ENCODE measurements at places on chromosomes 12 and 14. TPM values are rescaled to one million over a fixed set of nuclear protein-coding genes. Genes with fewer than 3 reads are reported as not detected.

ANO2 gene
- total RNA-seq, result not detected

ACTR6 gene
- 21.8 TPM for total RNA-seq

LHX5 gene
- total RNA-seq, result not detected

RNASE2 gene
- 0.36 TPM for total RNA-seq

SOAT2 gene
- 0.22 TPM for total RNA-seq

TEX52 gene
- not detected for total RNA-seq

DEGS2 gene
- not detected for total RNA-seq

OTUB2 gene
- total RNA-seq, result not detected

CDK2 gene
- total RNA-seq, result 16.0 TPM

SLCO1A2 gene
- total RNA-seq, result not detected

OAS3 gene
- total RNA-seq, result 13.9 TPM

KRT74 gene
- 0.30 TPM for total RNA-seq

GRCh38 chr12:1383758-1384157 is 210.6 kb downstream of the FBXL14 start:
- DNase-seq, result no peak

GRCh38 chr14:102610968-102611811 is 18.7 kb downstream of the RCOR1 start:
- DNase-seq, result no peak

- no peak for DNase-seq
These were observed 61.3 kb upstream of the DICER1 start for GRCh38 chr14:95218472-95219193.

- DNase-seq, result no peak
These were observed 34.3 kb downstream of the NOPCHAP1 start for GRCh38 chr12:105020241-105020962.

GRCh38 chr12:108432423-108433121 is 82.5 kb upstream of the FICD start:
- DNase-seq, result no peak

- DNase-seq, result no peak
These were observed 161.3 kb upstream of the PTPRQ start for GRCh38 chr12:80282761-80283160.

DNA sequence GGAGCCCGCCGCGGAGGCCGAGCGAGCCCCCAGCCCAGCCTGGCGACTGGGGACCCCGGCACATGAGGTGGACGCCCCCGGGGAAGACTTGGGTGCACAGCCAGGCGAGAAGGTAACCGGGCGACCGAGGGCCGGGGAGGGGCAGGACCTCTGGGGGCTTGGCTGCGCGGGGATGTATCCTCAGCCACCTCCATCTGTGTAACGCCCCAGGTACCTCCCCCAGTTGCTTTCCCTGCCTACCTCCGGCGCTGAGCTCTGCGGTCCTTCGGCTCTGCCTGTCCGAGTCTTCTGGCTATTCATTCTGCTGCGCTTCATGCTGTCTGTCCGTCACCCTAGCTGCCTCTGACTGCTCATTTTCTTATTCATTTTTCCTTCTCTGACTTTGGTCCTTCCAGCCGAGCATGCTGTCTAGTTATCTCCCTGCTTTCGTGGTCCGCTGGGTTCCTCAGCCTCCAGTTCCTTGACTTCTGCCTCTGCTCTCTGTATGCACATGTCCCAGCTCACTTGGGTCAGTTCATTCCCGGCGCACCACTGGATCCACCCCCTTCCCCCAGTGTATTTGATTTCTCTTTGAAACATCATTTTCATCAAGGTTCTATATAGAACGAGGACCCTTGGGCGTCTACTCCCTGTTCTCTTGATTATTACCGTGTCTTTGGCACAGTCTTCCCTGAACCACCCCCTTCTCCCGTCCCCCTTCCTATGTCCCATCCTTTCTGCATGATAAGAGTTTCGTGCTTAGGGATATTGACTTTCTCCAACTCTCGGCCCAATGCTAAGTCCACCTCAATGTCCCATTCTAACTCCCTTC is 612 bp downstream of the PHC1 start:
- DNase-seq, result peak; percentile 83

- no peak for DNase-seq
These were observed 14.4 kb downstream of the TMTC1 start for GRCh38 chr12:29769162-29769858.

- no peak for DNase-seq
These were observed 109.4 kb downstream of the TMEM30B start for GRCh38 chr14:61171727-61172126.

DNA sequence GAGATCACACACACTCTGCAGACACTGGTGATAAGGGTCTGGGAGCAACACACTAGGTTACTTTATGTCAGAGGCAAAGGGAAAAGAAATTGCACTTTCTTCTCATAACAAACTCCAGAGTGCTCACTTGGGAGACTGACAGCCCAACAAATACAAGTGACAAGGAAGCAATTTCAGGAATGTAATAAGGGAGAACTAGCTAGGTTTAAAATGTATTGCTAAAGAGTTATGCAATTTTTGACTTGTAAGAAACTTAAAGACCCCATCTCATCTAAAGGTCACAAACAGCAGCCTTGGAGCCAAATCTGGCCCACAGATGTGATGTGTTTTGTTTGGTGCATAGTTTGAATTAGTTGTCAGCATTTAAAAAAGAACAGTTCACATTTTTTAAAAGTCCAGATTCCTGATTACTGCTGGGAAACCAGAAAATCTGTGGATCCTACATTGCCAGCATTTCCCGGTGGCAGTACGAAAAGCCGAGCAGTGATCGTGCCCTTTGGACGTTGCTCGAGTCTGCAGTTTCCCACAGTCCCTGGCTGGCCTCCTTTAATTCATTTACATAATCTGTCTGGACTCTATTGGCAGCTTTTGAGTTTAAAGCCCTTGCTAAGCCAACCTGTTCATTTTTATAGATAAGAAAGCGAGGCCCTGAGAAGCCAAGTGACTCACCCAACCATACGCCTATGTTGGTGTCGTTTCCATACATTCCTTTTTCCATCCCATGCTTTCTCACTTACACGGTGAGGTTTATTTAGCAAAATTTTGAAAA is 42.0 kb upstream of the ETV6 start:
- DNase-seq, result no peak

DNA sequence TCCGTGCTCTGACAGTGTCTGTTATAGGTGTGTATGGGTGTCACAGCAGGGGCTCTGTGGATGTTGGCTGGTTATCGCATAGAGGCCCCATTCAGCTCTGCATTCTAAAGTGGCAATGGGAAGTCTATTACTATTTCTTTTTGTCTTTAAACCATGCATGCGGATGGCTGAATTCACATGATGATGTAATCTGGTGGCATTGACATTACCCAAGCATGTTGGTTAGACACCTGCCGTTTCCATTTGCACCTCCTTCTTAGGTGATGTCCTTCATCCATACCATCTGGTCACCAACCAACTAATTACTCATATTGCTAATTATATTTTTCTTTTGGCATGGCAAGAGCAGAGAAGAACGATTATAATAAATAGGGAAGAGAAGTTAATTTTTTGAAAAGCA is 270.8 kb upstream of the RGS6 start:
- no peak for DNase-seq

GRCh38 chr12:122459211-122459610 is 36.7 kb upstream of the CLIP1 start:
- no peak for DNase-seq

DNA sequence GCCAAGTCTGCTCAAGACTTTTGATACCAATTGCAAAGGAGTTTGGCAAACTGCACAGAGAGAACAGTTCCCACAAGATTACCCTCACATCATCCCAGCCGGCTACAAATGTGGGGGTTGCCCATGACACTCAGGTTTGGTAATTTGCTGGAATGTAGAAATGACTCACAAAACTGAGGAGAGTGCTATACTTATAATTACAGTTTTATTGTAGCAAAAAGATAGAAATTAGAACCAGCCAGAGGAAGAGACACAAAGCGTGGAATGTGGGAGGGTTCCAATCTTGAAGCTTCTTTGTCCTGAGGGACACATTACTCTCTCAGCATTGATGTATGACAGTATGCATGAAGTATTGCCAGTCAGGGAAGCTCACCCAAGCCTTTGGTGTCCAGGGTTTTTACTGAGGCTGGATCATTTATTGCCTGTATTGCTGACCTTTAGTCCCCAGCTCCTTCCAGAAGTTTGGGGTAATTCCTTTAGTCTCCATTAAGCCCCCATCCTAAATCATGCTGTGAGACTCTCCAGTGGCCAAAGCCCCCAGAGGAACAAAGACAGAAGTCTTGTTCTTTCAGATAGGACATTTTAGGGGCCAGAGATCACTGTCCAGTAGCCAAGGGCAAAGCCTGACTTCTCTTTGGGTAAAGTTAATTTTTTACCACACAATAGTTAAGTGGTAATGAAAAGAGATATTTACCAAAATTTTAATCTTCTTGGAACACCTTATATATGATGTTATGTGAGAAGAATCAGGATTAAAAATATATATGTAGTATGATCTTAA is 9.9 kb downstream of the TBK1 start:
- DNase-seq, result no peak

DNA sequence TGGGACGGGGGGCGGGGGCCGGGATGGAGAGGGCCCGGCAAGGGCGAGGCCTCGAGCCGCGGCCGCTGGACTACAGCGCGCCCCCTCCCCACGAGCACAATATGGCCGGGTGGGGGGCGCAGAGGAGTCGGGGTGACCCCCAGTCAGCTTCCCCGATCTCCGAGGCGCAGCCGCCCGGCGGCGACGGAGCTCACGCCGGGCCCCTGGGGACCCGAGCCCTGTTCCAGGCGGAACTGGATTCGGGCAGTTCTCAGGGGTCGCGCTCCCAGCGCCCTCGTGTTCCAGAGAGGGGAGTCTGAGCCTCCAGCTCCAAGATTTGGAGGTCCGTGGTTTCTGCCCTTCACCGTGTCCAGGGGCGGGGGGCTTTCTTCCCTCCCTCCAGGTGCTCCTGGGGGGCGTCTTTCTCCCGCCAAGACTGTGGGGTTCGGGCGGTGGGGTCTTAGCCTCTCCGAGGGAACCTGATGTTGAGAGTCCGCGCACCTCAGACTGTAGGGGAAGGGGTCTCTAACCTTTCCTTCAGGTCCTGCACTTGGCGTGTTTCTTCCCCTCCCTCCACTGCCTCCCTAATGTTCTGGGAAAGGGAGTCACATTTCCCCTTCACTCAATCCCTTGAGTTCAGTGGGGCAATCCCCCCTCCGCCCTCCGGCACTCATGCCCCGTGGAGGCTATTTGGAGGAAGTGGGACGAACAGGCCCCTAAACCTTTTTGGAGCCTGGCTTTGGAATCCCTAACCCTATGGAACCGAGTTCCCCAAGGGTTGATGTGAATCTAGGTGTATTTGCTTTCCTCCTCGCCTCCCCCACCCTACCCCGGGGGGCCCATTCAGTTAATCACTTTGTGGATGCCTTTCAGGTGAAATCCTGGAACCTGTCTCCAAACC is 584 bp downstream of the ACVR1B start:
- DNase-seq, result no peak

DNA sequence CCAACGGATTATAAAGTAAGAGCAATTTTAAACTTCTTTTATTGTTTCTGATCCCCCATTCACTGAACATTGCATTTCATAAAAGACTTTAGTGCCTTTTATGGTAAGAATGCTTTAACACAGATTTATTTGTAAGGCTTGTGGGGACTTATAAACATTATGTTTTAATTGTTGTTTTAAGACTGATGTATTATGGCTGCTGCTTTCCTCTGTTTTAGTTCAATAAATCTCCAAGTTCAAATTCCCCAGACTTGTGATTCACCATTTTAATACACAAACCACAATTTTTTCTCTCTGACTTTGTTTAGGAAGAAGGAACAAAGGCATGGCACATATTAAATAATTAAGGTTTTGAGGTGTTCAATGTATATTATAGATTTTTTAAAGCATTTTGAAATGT is 753.3 kb downstream of the SLC6A15 start:
- DNase-seq, result no peak

GRCh38 chr14:33917661-33918060 is 33.2 kb downstream of the EGLN3 start:
- DNase-seq, result no peak

GRCh38 chr12:124504273-124505000 is 63.0 kb downstream of the NCOR2 start:
- no peak for DNase-seq

DNA sequence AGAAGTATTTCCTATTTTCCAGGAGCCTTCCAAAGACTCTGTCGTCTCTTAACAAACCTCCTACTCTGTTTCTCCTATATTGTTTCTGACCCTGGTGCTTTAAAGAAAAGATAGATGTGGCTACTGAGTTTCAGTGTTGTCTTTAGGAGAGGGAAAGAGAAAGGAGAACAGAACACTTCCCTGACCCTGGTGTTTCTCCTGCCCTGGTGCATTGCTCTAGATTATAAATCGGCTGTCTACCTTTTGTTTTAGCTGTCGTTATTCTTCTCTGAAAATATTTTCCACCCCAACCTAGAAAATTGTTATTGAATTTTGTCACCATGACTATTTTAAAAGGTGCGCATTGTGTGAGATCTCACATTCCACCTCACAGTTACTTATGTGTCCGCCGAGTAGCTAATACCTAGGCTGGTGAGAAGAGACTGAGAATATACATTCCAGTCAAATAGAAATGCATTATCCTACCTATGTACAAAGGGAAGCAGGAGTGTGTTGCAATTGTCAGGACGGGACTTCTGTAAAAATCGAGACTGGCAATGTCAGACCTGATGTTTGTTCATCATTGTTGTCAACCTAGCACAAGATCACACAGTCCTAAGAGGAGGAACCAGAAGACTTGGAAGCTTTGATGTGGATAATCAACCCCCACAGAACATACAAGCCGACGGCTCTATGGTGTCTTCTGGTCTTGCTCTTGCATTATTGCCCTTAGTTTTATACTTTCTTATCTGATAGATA is 108.7 kb upstream of the SLC38A4 start:
- no peak for DNase-seq

DNA sequence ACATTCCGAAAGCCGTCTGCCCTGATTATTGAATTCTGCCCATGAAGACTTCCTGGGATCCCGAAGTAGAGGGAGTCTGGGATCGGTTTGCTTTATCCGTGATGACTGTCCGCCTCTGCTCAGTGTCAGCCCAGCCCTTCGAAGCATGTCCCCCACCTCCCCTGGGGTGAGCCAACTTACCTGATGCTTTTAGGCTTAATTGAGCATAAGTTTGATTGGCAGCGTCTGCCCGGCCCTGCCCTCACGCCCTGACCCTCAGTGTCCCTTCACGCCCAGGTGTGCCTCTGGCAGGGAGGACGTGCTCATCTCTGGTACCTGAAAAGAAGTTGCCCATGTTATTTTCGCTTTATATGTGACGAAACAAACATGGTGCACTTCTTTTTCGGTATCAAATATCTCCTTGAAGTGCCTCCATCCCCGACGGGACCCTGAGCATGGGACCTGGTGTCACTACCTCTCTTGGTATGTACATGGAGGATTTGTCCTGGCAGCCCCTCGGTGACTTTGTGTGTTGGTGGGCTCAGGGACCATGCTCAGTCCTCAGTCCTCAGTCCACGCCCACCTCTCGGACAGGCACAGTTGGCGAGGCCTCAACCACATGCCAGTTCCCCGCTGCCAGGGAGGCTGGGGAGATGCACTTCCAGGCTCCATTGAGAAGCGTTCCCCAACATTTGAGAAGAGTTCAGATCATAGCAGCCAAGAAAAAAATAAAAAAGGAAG is 130.1 kb upstream of the RTL1 start:
- no peak for DNase-seq

GRCh38 chr14:91283666-91284065 is 39.2 kb upstream of the GPR68 start:
- no peak for DNase-seq
